Stimulated activated naive CD4-positive, alpha-beta T cell (primary cell): ENCODE measurements at places on chromosomes 1 and 21.
A peak's percentile ranks its signal among the peaks of the same experiment; 100 is the strongest.

DNA sequence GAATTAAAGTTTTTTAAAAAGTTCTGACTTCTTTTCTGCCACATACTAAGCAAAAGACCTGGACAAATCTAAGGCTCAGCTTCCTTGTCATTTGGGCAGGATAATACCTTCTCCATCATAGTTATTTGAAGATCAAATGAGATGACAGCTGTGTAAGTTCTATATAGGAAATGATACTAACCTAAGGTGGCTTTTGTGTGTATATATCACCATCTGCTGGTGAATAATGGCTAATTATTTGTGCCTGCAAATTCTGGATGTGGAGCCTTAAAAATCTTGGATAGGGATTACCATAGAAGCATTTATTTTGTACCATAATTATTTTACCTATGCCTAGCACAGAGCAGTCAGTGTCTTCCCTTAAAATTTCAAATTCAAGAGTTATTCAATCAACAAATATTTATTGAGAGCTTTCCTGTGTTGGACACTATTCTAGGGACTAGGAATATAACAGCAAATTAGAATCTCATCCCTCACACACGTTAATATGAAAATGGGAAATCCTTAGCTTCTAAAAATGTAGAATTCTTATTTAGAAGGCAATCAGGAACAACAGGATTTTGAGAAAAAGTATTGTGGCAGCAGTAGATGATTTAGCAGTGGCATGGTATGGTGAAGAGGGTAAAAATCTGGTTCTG is 89.8 kb downstream of the TMEM200B start:
- DNase-seq = peak; percentile 31

- DNase-seq = no peak
Measured at GRCh38 chr1:88784551-88784950, 100.5 kb downstream of the PKN2 start.

DNA sequence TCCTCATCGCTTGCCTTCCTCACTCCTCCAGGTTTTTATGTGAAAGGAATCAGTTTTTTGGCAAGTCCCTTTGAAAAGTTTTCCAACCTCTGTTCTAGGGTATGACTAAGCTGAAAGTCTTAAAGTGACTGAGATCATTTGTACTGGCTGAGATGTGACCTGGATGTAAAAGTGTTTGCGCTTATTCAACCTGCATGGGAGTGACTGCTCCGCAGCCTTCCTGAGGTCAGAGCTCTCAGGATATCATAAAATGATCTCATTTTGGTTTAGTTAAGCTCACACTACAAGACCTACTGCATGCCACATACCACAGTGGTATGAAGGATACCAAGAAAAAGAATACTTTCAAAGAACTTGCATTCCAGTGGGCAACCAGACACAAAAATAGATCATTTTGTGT is 29.8 kb upstream of the TADA1 start:
- DNase-seq = no peak

DNA sequence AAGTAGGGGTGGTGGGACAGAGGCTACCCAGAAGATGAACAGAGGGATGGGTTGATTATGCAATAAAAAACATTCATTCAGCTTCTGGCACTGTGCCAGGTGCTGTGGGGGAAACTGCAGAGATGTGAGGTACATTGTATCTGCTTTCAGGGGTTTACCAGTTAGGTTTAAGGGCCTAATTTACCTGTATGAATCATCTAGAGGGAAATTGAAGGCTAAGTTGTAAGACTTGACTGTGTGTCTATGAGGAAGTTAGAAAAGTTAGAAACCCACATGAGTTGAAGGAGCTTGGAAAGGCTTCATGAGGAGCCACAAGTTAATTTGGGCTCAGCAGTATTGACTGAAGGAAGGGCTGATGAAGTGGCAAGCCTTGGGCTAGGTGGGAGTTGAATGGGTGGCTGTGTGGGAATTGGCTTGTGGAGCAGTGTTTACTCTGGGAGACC is 36.7 kb upstream of the APOBEC4 start:
- no peak for DNase-seq
